ENCODE measurements at places on chromosomes 7 and 10.

GRCh38 chr10:129041916-129042315 is 425.1 kb upstream of the MGMT start:
- no peak for DNase-seq
- H3K4me1 ChIP-seq, result peaks cover 32% of the 10 kb centered on the region
- peaks cover 31% of the 10 kb centered on the region for H3K27me3 ChIP-seq
- H3K27ac ChIP-seq, result no peak overlapping the region
- H3K4me3 ChIP-seq, result no peak overlapping the region
- no peaks in the 10 kb centered on the region for H3K36me3 ChIP-seq

DNA sequence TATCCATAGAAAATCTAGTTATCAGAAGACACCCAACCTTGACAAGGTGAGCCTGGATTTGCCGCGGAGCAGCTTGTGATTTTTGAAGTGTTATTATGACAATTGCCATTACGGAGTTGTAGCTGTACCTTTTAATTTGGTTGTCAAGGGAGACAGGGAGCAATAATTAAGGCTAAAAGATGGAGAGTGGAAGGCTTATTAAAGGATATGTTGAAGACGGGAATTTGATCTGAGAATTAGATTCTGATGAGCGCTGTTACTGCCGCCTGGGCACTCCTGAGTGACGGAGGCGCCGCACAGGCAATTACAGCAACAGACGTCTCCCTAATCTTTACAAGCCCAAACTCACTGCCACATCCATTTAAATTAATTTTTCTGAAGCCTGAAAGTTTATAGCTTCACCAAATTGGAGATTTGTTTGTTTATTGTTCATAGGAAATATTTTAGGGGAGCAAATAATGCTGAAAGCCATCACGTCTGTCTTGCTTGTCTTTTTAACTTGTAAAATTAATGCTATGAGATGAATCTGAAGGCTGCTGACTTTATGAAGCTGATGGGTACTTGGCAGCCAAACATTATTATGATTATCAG is 475.0 kb upstream of the ADARB2 start:
- no peaks in the 10 kb centered on the region for H3K36me3 ChIP-seq
- peaks cover 7% of the 10 kb centered on the region for H3K4me1 ChIP-seq
- peaks cover 3% of the 10 kb centered on the region for H3K27me3 ChIP-seq
- DNase-seq, result no peak
- no peak overlapping the region for H3K27ac ChIP-seq
- no peak overlapping the region for H3K4me3 ChIP-seq

- H3K27me3 ChIP-seq, result no peaks in the 10 kb centered on the region
- no peak for DNase-seq
- H3K4me3 ChIP-seq, result no peak overlapping the region
- H3K36me3 ChIP-seq, result peaks cover 15% of the 10 kb centered on the region
- H3K27ac ChIP-seq, result no peak overlapping the region
These were observed 18.2 kb upstream of the STMP1 start for GRCh38 chr7:135644154-135644553.

DNA sequence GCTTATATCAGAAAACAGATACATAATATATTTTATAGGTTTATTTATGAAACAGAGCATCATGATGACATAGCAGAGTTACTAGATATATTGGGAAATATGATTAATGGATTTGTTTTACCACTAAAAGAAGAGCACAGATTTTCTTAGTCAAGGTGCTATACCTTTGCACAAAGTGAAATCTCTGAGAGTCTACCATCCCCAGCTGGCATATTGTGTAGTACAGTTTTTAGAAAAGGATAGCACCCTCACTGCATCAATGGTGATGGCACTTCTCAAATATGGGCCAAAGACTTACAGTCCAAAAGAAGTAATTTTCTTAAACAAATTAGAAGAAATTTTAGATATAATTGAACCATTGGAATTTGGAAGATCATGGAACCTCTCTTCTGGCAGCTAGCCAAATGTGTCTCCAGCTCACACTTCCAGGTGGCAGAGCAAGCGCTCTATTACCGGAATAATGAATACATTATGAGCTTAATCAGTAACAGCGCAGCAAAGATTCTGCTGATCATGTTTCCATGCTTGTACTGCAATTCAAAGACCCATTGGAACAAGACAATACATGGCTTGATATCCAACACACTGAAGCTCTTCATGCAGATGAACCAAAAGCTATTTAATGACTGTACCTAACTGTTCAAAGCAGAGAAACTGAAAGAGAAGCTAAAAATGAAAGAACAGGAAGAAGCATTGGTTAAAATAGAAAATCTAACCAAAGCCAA is 21.9 kb upstream of the CREB3L2 start:
- DNase-seq, result no peak
- H3K27ac ChIP-seq, result no peak overlapping the region
- no peaks in the 10 kb centered on the region for H3K27me3 ChIP-seq
- H3K4me1 ChIP-seq, result no peaks in the 10 kb centered on the region

DNA sequence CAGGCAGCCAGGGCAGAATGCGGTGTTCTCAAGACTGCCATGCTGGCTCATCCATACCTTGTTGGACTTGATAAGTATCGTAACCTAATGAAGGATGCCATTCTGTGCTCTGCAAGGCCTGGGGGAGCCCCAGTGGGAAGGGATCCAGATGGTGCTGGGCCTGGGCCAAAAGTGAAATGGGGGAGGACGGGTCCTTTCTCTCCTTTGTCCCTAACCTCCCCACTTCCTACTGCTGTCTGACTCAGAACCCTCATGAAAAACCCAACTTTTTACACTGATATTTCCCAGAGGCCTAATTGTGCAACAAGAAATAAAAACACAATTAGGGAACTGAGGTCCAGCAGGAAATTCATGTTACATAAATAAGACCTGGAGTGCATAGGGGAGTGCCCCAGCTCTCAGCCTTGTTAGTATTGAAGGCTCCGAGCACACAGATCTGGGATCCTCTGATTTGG is 193.7 kb upstream of the SVIL start:
- H3K27ac ChIP-seq, result no peak overlapping the region
- no peak overlapping the region for H3K4me3 ChIP-seq
- no peaks in the 10 kb centered on the region for H3K27me3 ChIP-seq
- DNase-seq, result no peak

DNA sequence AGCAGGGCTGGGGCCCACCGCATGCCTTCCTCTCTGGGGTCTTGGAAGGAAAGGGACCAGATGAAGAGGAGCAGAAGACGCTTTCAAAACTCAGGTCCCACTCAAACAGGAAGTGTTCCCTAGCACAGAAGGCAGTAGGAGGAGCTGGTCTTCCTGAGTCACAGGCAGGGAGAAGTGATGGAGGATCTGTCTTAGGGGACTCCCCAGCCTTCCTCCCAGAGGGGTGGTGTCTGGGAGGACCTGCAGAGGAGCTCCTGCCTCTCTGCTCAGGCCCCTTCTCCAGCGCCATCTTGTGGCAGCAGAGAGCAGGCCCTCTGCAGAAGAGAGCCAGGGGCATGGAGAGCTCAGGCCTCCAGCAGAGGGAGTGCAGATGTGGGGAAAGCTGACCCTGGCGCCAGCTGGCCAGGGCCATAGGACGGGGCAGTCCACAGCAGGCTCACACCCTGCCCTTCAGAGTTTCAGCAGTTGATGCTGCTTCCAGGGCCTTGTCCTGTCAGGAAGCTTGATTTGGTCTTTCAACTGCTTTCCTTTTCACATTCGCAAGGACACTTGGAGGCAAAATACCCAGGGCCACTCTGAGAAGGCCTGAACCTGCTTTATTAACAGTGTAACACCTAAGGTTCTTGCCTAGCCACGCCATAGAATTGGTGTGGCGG is 62.2 kb upstream of the TARP start:
- peak; percentile 74 for DNase-seq
- H3K27ac ChIP-seq, result no peak overlapping the region
- no peaks in the 10 kb centered on the region for H3K27me3 ChIP-seq
- no peak overlapping the region for H3K4me3 ChIP-seq
- H3K4me1 ChIP-seq, result peaks cover 21% of the 10 kb centered on the region

DNA sequence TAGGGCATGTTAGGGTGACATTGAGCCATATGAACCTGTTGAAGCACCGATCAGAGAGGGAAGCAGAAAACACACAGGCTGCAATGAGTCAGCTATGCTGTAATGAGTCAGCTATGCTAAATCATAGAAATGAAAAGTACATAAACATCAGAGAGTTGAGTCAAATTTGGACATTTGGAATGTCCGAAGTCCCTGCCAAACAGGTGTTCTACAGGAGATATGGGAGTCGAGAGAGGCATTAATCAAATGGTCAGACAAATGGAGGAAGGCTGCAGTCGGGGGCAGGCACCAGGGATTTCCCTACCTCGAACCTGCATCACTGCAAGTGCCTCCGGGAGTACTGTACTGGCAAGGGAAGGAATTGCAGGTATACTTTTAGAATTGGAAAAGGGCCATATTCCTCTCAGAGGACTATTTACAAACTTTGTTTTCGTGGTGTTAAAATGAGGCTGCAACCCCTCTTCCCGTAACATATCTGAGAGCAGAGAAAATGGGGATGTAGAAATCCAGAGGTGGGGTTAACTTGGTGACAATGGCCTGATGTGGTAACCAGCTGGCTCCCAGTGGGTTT is 8.8 kb upstream of the ZC3HAV1 start:
- H3K27ac ChIP-seq, result no peak overlapping the region
- no peaks in the 10 kb centered on the region for H3K36me3 ChIP-seq
- peaks cover 22% of the 10 kb centered on the region for H3K27me3 ChIP-seq
- no peak overlapping the region for H3K4me3 ChIP-seq
- H3K4me1 ChIP-seq, result no peaks in the 10 kb centered on the region
- DNase-seq, result no peak

DNA sequence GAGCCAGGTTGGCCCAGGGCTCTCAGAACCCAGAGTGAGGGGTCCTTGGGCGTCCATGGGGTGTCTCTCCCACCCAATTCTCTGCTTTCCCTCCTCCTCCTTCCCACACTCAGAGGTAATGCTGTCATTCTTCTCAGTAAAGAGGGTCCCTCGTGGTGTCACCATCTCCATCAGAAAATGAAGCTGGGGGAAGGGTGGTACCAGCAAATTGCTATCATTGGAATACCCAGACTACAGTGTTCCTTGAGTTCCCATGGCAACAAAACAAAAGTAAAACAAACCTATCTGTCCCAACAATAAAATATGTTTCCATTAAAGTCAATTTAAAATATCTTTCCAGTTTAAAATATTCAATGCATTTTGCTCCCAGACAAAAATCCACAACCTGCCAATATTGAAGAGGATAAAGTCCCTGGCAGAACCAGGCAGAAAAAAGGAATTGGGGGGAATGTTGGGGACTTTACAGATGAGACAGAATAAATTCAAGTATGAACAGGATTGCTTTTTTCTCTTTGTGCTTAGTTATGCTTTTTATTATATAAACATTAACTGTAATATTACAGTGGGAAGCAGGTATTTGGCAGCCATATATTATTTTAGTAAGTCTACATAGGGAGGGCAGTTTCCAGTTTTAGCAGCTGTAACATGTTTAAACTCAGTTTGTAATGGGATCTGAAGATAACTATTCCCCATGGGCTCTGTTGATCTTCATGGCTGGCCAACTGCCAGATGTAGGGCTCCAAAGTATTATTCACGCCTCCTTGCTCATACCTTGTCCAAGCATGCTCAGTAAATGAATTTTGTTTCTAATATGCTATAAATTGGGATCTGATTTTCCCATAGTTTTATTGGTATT is 182.1 kb downstream of the ARID5B start:
- H3K27ac ChIP-seq, result peak overlapping the region; percentile 94
- peaks cover 19% of the 10 kb centered on the region for H3K36me3 ChIP-seq
- no peak for DNase-seq
- peak overlapping the region; percentile 58 for H3K4me3 ChIP-seq
- peaks cover 41% of the 10 kb centered on the region for H3K4me1 ChIP-seq

DNA sequence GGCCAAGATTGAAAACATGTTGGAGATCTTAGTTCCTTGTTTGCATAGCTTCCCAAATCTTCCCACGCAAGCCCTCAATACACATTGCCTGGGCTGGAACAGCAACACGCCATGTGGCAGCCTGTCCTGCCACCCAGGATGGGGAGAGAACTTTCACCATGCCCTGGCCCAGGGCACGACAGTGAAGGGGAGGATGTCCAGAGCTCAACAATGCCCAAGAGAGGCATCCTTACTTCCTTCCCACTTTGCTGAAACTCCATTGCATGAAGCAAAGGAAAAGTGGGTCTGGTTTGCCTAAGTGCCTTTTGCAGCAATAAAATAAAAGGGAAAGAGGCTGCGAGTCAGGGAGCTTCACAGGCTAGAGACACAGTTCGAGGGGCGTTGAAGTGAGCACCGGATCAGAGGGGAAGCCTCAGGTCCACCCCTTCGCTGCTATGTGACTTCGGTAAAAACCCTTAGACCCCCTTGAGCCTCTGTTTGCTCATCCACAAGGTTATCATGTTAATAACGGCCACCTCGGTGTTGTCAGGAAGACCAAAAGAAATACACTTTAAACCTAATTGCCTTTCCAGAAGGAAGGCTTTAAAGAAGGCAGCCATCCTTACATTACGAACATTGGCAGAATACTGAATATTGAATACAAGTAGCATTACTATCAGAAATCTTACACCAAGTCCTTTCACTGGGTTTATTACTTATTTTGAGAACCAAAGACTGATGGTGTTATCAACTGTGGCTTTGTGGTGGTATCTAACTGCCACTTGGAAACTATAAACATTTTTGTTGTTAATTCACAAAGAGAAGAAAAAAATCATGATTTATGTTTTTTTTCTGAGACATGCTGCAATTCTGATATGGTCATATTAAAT is 133.3 kb downstream of the ICA1 start:
- H3K27me3 ChIP-seq, result no peaks in the 10 kb centered on the region
- DNase-seq, result no peak
- no peak overlapping the region for H3K4me3 ChIP-seq
- H3K4me1 ChIP-seq, result no peaks in the 10 kb centered on the region
- H3K27ac ChIP-seq, result no peak overlapping the region

DNA sequence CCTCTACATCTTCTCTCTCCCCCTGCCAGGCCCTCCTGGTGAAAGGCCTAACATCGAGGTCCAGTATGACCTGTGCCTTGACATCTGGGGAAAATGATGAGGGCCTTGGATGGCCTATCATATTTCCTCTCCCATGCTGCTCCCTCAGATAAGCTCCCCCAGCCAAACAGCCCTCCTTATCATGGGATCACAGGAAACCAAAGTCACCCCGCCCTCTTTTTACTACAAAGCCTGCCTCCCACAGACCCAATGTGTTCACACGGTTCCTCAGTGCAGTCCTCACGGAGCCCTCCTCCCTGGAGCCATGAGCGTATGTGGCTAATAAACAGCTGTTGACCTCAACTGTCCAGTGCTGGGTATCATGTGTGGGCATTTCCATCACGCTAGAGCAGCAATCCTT is 32.0 kb downstream of the C10orf90 start:
- peaks cover 5% of the 10 kb centered on the region for H3K36me3 ChIP-seq
- H3K27me3 ChIP-seq, result no peaks in the 10 kb centered on the region
- no peak overlapping the region for H3K4me3 ChIP-seq
- DNase-seq, result no peak

All from neural crest cell (in vitro differentiated cells).